Fibroblast of skin of back (primary cell): ENCODE measurements at places on chromosomes 5 and 9.
A peak's percentile ranks its signal among the peaks of the same experiment; 100 is the strongest.

DNA sequence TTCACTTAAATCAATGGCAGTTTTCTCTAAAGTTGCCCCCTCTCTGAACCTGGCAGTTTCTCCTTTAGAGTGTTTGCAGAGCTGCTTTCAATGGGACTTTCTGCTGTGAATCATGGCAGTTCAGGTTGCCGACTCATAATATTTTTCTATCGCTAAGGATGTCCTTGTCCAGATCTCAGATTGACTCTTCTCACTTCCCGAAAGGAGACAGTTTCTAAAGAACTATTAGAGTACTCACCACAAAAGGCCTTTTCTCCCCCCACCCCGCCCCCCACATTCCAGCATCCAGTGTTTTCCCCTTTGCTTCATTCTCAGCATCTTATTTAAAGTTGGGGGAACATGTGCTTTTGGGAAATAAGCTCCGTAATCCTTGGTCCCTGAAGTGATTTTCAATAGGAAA lies 443.5 kb upstream of the KLF4 start:
- DNase-seq, result peak; percentile 74

DNA sequence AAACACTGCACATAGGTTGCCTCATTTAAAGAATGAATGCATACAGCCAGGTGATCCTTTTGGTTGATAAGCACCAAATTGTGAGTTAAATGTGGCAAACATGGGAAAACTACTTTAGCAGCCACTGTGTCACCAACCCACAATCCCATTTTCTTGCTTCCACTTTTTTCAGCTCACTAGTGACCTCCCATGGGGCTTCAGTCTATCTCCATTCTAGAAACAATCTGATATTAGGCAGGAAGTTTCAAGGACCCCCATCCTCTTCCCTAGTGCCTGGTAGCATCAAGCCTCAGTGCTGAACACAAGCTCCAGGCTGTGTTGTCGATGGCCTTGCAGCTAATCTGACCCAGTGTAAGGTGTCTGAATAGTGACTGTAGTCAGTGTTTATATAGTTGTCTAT lies 66.2 kb downstream of the PLPPR1 start:
- DNase-seq, result no peak

DNA sequence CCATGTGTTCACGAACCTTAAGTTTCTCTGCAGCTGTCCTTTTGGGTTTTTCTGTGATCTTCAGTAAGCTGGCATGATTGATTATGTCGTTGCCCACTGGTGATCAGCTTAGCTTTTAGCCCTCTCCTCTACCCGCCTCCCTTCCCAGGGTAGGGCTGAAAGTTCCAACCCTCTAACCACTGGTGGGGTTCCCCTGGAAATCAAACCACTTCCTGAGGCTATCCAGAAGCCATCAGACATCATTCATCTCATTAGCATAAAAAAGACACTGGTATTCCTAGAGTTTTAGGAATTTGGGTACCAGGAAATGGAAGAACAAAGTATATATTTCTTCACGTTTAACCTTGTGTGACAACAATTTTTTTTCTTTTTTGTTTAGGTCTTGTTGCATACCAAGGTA lies 29.8 kb downstream of the SPIN1 start:
- no peak for DNase-seq

DNA sequence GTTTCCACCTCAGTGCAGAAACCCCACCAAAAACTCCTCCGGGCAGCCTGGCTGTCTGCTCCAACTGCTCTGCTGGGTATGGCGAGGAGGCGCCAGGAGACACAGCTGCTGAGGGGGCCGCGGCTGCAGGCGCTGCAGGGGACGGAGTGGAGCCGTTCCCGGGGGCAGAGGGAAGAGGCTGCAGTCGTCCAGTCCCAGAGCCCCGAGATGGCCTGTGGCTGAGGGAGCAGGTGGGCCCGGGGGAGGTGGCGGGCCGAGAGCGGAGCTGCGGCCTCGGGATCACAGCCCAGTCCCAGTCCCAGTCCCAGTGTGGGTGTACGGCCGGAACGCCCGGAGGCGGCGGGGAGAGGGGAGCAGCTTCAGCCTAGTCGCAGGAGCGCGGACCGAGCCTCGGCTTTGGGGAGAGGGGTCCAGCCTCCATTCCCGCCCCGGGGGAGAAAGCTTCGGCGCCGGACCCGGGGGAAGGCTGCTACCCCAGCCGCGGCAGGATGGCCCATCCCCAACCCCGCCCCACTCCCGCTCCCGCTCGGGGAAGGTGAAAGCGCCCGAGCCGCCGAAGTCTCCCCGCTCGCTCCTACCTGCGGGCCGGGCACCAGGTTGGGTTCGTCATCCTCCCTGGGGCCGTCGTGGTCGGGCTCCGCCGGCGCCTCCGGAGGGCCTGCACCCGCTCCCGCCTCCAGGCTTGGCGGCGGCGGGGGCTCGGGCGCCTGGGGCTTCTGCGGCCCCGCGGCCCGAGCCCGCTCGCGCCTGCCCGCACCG lies 513 bp downstream of the FAM193B start:
- DNase-seq, result no peak

DNA sequence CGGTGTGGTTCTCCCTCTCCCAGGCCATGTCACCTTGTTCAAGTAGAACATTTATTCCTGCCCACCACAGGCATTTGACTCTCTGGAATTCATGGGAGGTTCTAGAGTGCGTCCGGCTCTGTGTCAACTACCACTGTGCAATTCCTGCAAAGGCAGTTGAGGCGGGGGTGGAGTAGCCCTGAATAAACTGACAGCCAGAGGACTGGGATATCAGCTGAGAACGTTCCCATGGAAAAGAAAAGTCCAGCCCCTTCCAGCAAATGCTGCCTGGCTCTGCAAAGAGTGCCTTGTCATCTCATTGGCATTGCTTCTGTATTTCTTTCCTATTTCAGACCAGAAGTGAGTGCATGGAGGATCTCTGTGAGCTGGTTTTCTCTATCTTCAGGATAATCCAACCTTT lies 18.9 kb upstream of the MEGF9 start:
- peak; percentile 57 for DNase-seq

GRCh38 chr9:135520916-135521607 lies at the start of gene LCN1:
LCN1 (plus strand) TSS chr9:135521440; CDS start chr9:135521498, 58 bp downstream.
- DNase-seq, result no peak

GRCh38 chr5:74141053-74141452 lies 499.5 kb downstream of the ENC1 start:
- peak; percentile 78 for DNase-seq
